GM23338 (cell line): ENCODE measurements at places on chromosomes 2 and 18.
A peak's percentile ranks its signal among the peaks of the same experiment; 100 is the strongest.

- no peak for DNase-seq
Observed at GRCh38 chr18:48629730-48630324, 91.0 kb downstream of the CTIF start.

DNA sequence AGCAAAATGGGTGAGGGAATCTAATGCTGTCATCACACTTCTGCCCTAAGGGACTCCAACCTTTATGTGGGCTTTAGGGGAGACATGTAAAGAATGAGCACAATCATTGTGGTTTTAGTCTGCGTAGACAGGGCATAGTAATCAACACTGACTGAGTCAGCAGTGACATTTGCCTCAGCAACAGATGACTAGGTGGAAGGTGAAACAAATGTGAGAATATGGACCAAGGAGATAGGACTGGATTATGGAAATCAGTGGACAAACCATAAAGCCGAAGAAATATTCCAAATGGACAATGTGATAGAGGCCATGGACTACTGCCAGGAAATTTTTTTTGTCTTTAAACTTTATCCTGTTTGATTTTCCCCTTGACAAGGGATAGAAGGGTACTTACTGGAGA is 83.9 kb downstream of the PDK1 start:
- DNase-seq = no peak

GRCh38 chr2:74206180-74206688 is 7.8 kb downstream of the MTHFD2 start:
- no peak for DNase-seq

- no peak for DNase-seq
Observed at GRCh38 chr2:126884861-126885750, 13.6 kb upstream of the TEX51 start.

DNA sequence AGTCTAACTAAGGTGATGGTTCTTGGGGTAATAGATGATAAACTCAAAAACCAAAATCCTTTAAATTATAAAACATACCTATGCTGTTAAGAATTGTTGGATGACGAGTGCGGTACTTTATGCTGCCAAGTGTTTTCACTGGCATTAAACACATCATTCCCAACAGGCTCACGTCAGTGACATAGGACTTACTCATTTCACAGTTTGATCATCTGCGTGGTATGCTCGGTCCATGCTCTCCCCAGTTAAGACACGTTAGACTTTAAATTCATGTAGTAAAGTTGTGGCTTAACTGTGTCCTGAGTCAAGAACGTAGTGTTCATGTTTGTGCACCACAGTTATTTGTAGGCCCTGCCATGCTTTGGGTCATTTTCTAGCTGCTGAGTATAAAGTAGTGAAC is 125.6 kb upstream of the MYT1L start:
- DNase-seq = no peak

- DNase-seq = peak; percentile 52
Observed at GRCh38 chr2:200305797-200306195, 697 bp upstream of the SPATS2L start.

DNA sequence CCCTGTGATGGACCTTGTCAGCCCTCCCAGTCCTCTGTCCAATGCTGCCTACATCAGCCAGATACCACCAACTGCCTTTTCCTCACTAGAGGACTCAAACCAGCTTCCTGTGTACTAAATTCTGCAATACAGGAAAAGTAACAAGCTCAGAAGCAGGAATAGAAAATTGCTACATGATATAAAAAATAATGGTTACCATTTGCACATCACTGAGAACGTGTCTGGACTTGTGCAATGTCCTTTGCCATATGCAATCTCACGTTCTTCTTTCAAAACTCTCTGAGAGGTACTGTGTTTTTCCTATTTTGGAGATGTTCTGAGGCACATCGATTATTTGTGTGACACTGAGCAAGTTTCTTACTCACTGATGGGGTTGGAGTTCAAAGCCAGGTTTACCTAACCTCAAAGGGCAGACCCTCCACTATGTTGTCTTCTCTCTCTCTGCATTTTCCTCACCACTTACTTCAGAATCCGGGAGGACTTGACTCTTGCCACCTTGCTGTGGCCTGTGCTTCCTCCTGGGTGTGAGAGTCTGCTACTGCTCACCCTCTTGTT is 12.1 kb downstream of the UPP2 start:
- DNase-seq = no peak

DNA sequence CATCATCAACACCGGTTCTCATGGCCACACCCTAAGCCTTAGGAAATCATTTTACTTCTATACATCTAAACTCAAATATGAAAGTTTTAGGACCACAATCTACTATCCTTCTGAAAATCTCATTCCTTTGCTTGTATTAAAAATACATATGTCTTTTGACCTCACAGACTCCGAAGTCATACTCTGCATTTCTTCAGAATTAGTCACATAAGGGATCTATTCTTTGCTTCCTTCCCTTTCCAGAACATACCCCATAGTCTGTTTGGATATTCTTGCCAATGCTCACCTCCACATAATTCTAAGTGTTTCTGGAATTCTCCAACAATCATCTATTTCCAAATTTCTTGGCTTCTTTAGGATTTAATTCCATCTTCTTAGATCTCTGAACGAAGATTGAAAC is 14.2 kb upstream of the DSG1 start:
- no peak for DNase-seq

DNA sequence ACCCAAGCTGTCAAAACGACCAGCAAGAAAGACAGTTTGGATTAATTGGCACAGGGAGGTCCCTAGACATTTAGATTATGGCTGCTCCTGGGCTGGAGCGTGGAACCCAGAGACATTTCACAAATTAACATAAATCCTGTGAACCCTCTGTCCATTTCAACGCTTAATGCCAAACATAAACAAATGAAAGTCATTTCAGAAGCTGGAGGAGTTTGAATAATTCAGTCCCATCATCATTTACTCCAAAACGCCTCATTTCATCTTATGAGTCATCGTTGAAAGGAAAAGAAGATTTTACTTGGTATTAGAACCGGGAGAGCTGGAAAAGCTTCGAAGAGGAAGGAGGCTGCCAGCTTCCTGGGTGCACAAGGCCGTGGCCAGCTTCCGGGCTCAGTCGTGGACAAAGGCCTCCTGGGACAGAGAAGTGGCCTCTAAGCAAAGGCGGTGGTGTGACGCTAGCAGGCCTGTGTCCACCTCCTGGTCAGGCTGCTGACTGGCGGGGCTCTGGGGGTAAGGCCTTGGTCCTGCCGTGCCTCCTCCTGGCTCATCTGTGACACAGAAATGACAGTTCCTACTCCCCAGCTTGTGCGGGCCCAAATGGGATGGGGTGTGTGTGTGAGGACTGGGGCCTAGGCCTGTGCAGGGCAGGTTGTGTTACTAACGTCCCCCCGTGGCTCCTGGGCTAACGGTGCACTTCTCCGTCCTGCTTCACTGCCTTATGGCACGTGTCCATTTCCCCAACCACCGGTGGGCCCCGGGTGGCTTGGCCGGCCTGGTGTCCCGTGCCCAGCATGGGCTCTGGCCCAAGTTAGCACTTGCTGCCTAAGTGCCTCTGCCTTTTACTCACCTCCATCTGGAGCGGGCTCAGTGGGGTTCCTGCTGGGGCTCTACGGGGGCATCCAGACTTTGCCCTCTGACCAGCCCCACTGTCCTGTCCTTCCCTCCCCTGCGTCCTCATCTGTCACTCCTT is 71.6 kb downstream of the RRM2 start:
- no peak for DNase-seq

DNA sequence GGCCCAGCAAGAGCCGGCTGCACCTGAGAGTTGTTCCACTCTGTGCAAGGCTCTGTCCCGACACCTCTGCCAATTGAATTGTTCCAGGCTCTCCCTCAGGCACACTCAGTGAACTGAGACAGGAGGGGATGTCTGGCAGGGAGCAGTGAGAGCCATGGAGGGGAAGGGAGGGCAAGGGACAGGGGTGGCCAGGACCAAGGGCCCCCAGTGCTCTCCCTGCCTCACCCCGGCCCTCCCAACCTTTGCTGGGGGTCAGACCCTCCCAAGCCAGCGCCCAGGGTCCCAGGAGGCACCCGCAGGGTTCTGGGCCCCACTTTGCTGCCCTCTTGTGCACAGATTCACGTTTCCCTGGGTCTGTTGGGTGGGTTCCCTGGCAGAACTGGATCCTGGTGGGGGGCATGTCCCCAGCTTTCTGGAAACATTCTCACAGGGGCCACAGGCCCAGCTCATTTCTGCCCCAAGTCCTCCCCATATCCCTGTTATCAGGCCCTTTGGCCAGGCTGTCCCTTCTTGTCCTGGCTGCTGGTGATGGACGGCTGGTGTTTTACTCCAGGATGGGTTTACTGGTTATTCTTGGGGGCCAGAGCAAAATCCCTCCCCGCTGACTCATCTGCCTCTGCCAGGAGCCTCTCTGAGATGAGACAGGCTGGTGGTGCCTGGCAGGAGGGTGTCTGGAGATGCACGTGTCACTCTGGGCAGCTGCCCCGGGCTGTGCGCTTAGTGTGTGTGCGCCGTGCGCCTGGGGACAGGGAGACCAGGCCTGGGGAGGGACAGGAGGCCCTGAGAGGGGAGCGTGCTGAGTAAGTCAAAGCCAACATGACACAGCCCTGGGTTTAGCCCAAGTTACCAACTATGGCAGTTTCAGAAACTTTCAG is 136.5 kb upstream of the CTDP1 start:
- no peak for DNase-seq
